GM12865 (cell line): ENCODE measurements at places on chromosomes 1 and 21.

DNA sequence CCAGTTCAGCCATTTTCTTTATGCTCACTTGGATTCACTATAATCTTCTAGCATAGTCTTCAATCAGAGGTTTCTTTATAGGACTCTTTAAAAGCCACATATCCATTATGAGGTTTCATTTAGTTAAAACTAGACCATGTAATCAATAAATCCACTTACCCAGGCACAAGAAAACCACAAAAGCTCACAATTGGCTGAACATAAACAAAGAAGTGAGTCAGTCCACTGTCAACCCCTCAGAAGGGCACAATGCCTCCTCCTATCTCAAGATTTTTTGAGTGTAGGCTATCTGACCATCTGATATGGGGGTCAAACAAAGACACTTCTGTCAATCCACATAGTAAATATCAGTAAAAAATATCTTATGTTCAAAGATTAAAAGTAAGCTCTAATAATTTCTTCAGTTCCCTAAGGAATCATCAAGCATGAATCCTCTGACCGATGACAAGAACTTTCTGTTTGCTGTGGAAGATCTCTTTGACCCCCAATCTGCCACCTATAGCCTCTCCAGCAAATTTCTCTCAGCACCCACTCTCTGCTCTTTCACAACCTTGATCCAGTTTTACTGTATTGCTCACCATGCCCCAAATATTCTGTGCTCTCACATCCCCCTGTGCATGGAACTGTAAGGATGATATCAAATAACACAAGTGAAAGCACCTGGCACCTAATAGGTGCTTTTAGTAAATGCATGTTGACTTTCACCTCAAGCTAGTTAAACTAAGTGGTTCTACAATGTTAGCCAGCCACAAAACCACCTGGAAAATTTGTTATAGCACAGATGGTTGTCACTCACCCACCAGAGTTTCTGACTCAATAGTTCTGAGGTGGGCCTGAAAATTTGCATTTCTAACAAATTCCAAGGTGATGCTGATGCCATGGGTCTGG is 16.7 kb downstream of the RAB3B start:
- DNase-seq = peak; percentile 53

- DNase-seq = peak; percentile 14
Measured at GRCh38 chr1:223180731-223181321, 37.8 kb upstream of the TLR5 start.

DNA sequence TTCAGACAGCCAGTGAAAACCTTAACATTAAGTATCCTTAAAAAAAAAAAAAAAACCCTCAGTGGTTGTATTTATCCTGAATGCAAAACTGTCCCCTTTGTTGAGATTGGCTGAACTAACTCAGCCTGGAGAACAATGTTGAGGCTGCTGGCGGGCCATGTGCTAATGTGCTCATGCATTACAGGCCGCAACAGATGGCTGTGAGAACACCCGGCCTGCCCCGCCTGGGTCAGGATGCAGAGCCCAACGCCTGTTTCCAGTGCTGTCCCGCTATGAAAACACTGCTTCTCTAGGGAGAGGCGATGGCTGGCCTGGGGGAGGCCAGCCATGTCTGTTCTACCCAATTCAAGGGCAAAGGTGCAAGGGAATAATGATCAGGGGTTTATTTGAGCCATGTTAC is 13.8 kb downstream of the OLIG2 start:
- DNase-seq = no peak

DNA sequence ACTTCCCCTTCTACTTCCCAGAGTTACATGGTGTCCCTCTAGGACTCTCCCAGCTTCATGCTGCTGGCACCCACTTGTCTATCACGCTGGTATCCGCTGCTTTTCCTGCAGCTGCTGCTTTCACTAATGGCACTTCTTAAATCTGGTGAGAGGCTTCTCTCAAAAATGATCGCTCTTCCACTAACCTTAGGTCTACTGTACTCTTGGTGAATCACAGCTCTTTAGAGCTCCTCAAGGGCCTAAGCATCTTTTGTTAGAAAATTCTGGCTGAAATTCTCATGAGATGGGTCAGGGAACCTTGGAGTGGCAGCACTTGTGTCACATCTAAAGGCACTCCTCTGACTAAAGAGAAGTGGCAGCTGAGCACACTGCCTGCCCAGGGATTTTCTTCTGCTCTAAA is 32.1 kb downstream of the ZMYND12 start:
- DNase-seq = no peak

DNA sequence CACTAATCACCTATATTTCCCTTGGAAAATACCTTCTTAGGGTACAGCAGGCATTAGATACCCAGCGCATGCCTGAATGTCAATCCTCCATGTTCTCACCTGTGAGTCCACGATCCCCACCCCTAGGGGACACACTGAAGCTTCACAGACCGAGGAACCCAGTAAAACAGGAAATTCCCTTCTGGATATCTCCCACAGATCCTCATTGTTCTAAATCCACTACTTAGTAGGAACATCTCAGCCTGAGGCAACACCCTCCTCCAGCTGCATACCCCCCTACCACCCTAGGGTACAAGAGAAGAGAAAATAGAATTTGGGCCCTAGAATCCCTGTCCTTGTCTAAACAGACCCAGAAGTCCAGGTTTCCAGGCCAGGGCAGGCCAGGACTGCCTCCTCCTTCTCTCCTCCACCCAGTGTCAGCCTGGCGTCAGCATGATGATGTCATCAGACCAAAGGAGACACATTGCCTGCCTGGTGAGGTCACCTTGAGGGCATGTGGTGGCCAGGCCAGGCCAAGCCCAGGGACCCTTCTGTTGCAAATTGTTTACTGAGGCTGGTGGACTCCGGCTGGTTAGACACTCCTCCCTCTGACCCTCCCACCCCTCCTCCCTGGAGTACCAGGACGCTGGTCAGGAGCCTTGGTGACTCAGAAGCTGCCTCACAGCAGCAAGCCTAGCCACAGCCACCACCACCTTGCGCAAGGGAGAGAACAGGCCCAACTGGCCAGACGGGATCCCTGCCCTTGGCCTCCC is 6.2 kb downstream of the NECTIN4 start:
- no peak for DNase-seq
